ENCODE measurements at places on chromosomes 16 and 17.

- no peak for DNase-seq
These were observed 399.2 kb downstream of the SLC39A11 start for GRCh38 chr17:72693151-72693878.

DNA sequence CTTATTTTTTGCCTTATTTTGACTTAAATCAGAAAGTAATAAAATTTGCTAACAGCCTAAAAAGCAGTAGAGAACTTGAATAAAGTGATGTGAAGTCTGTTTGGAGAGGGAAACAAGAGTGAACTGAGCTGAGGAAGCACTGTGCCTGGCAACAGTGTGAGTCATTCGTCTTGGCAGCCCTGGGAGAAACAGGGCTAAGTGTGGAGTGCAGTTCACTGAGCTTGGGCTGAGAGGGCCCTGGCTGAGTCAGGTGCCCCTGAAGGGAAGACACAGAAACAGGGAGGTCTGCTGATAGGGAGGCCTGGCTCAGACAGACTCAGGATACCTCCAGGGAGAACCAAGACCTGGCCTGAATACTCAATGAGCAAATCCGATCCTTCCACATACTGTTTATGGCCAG lies 132.1 kb downstream of the HS3ST4 start:
- DNase-seq: no peak

DNA sequence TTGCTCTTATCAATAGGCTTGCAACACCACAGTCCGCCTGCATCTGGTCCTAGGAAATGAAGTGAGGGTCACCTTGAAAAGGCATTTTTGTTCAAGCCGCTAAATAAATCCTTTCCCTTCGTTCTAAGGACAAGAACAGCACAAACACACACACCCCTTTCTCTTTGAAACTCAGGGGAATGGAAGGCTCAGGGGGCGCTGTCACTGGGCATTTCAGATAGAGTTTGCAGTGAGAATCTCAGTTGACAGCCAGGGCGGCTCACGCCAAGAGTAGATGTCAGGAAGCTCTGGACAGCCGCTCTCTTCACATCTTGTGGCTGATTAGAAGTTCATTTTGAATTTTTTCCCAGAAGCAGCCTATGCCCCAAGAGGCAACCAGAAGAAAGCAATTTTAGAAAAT lies 39.8 kb downstream of the ABAT start:
- no peak for DNase-seq

DNA sequence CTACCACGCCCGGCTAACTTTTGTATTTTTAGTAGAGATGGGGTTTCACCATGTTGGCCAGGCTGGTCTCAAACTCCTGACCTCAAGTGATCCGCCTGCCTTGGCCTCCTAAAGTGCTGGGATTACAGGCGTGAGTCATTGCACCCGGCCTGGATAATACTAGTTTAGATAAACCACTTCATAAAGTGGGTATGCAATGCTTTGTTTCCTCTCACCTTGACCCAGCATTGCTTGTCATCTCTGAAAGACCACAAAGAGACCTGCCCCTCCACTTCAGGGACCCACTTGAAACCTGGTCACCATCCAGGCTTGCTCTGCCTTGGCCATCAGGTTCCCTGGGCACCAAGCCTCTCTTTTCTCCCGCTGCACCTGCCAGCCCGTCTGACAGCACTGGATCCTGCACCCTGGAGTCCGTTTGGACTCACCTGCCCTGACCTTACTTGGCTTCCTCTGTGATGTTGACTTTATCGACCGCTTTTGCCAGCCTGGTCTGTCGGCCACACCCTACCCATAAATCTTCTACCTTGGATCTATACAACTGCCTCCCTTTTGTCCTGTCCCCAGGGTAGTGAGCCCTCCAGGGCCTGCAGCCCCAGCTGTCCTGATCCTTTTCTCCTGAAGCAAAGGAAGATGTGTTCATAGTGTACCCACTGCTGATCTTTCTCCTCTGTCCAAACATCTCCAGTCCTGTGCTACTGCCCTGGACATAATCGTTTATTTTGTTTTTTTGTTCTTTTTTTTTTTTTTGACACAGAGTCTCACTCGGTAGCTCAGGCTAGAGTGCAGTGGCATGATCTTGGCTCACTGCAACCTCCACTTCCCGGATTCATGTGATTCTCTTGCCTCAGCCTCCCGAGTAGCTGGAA lies 12.7 kb upstream of the ZG16 start:
- no peak for DNase-seq

- no peak for DNase-seq
These were observed 4.9 kb downstream of the FBXO39 start for GRCh38 chr17:6780886-6781285.

GRCh38 chr16:30091474-30092372 lies at the start of gene TBX6:
TBX6 (minus strand) TSS chr16:30091924; CDS start chr16:30091193, 731 bp downstream.
- peak; percentile 91 for DNase-seq

- no peak for DNase-seq
These were observed 9.8 kb upstream of the GSE1 start for GRCh38 chr16:85603203-85603755.

GRCh38 chr17:64073771-64074703 lies 53.6 kb upstream of the ICAM2 start:
- DNase-seq: no peak

DNA sequence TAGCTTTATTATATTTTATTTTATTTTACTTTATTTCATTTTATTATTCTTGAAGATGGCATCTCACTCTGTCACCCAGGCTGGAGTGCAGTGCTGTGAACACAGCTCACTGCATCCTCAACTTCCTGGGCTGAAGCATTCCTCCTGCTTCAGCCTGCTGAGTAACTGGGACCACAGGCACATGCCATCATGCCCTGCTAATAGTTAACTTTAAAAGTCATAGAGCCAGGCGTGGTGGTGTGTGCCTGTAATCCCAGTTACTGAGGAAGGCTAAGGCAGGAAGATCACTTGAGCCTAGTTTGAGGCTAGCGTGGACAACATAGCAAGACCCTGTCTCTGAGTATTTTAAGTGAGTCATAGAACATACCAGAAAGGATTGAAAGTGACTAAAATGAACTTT lies 38.7 kb downstream of the ESRP2 start:
- no peak for DNase-seq

DNA sequence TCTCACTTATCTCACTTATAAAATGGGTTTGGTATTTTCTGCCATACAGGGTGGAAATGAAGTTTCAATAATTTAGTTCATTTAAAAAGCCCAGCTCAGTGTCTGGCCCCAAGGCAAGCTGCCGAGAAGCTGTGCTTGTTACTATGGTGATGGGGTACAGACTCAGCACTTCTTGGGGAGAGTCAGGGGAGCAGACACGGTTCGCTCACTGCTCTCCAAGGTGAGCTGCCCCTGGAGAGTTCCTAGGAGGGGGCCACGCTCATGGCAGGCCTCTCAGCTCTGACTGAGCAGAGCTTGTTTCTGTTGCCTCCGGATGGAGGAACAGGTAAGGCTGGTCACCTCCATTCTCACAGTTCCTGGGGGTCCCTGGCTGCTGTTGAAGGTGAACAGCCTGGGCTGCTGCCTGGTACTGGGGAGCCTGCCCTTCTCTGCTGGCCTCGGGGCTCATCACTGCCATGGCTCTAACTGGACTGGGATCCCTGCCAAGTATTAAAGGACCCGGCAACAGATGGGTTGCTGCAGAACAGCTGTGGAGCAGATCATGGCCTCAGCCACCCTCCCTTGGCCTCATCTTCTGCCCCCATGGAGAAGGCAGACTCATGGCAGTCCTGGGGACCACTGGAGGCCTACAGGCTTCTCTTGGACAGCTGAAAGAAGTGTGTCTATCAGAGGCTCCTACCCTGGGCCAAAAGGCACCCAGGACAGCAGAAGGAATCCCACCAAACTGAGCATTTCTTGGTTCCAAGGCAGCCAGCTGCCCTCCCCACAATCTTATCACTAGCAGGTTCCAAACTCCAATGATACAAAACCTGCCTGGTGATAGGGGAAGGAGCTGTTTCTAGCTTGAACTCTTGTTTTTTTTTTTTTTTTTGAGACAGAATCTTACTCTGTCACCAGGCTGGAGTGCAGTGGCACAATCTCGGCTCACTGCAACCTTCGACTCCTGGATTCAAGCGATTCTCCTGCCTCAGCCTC lies 25.9 kb upstream of the SPATA32 start:
- no peak for DNase-seq

DNA sequence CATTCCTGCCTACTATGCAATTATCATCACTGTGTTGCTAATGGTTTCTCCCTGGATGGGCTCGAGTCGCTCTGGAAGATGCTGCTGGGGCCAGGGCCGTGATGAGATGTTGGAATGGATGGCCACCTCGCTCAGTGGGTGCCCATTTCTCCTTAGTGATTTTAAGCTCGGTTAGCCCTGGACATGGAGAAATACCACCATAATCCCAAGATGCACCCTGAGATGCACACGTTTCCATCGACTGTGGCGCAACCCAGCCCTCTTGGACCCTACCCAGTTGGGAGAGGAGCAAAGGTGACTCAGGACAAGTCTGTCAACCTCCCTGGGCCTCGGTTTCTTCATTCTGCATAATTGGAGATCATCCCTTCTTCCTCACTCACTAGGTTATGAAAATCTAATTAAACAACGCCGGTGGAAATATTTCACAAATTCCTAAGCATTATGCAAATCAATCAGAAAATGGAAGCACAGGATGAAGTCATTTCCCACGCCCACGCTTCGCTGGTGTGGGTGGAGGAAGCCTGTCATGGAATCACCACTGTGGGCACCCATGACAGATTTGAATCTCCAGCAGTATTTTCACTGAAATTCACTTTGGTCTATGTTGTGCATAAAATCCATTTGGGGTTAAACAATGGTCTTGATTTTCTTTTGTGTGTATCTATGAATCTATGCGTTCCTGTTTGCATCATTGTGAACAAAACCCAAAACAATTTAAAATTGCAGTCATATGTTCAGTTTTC lies 195.2 kb downstream of the AXIN2 start:
- DNase-seq: no peak

GRCh38 chr16:69448470-69449193 lies 24.2 kb downstream of the CYB5B start:
- DNase-seq: peak; percentile 29

DNA sequence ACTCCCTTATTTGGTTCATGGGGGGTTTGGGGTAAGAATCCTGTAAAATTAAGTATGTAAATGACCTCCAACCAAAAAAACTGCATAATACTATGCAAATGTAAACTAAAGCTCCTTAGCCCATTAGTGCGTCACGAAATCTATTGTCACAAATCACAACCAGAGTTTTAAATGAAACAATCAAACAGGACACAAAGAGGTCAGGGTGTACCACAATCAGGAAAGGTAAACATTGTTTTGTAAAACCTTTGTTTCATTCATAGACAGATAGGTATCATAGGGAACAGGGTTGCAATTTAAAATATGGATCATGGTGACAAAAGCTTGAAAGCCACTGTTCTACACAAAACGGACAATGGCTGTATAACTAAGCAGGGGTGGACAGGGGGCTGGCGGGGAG lies 61.0 kb downstream of the ARHGAP17 start:
- no peak for DNase-seq

DNA sequence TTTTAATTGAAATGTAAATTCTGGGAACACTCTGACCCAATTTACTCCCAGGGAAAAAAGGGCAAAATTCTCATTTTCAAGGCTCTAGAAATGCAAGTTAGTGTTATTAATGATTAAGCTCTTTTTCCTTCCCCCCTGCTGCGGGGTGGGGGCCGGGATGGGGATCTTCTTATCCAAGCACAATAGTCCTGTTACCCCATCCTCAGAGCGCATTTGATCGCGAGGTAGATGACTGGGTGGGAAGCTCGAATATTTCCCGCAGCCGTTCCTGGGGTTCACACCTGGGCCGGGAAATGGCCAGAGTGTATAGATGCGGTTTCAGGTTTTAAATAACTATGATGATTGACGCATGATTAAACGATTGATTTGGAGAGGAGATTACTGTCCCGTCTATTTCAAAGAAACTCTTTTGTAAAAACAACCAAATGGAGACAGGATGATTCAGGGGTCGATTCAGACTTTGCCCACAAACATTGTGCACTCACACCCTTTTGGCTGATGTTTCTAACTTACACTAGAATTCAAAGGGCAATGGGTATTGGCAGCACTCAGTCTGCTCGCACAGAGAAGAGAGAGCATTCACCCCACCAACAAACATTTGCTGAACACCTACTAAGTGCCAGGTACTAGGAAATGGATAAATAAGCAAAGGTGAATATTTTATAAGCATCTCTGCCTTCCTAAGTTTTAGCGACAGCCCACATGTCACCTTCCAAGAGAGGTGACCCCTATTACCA lies 55.0 kb downstream of the SALL1 start:
- DNase-seq: no peak

DNA sequence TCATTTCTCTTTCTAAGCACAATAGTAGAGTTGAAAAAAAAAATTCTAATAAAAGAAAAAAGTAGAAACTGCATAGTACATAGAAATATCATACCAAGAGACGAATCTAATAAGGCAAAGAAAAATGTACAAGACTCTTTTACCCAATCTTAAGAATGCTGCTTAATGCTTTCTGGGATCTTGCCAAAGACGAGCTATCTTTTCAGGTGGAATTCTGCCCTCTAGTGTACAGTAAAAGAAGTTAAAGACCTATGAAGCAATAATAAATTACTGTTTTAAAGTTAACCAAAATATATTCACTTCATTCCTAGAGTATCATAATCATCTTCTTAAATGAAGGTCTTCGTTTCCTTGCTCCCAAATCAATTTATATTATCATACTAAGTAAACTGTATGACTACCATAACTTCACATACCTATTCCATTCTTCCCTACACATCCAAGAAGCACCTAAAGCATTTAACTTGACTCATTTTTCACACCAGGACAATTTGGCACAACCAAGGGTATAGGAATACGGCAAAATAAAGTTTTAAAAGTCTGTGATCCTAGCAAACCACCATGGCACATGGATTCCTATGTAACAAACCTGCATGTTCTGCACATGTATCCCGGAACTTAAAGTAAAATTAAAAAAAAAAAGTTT lies 47.7 kb downstream of the CFDP1 start:
- peak; percentile 21 for DNase-seq

DNA sequence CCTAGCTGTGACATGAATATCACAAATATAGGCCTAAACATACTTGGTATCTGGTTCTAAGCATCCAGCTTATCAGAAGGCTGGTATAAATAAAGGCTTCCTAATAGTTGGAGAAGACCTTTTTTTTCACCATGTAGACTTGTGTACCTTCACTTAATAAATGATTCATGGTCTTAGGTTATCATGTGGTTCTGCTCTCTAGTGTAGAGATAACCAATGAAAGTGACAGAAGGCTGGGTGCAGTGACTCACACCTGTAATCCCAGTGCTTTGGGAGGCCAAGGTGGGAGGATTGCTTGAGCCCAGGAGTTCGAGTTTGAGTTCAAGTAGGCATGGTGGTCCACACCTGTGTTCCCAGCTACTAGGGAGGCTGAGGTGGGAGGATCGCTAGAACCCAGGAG lies 3.1 kb downstream of the DDX19A start:
- no peak for DNase-seq

DNA sequence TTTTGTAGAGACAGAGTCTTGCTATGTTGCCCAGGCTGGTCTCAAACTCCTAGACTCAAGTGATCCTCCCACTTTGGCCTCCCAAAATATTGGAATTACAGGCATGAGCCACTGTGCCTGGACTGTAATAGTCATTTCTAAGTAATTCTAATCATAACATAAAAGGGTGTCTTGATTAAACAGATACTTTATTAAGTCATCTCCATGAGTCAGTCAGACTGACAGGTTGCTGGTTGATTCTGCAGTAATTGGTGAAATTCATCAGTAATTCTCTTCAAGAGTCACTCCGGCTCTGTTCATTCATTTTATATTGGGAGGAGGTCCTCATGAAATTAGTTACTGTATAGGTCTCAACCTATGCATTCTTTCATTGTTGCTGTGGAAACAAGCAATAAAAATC lies 85.6 kb downstream of the SPECC1 start:
- DNase-seq: no peak

Data from A549 (cell line).